ENCODE measurements at places on chromosomes 12 and 14. TPM values are rescaled to one million over a fixed set of nuclear protein-coding genes. Genes with fewer than 3 reads are reported as not detected.

IGF1 gene
- 15.4 TPM for total RNA-seq

GRCh38 chr14:64510825-64511671, 6.5 kb downstream of the ZBTB1 start:
- H3K27ac ChIP-seq = peak overlapping the region; percentile 64
- peaks cover 94% of the 10 kb centered on the region for H3K4me1 ChIP-seq
- no peak for DNase-seq
- no peak overlapping the region for H3K4me3 ChIP-seq
- H3K36me3 ChIP-seq = no peaks in the 10 kb centered on the region
- H3K27me3 ChIP-seq = no peaks in the 10 kb centered on the region

BTBD6 gene
- total RNA-seq = 70.6 TPM

GRCh38 chr12:95547522-95548055, 3.7 kb downstream of the USP44 start:
- no peaks in the 10 kb centered on the region for H3K27me3 ChIP-seq
- peaks cover 20% of the 10 kb centered on the region for H3K4me1 ChIP-seq
- H3K4me3 ChIP-seq = peak overlapping the region; percentile 99
- H3K27ac ChIP-seq = peak overlapping the region; percentile 87
- DNase-seq = no peak

All from esophagus muscularis mucosa (tissue), 4 donors.